ENCODE measurements at places on chromosomes 6 and 20.
A peak's percentile ranks its signal among the peaks of the same experiment; 100 is the strongest.

DNA sequence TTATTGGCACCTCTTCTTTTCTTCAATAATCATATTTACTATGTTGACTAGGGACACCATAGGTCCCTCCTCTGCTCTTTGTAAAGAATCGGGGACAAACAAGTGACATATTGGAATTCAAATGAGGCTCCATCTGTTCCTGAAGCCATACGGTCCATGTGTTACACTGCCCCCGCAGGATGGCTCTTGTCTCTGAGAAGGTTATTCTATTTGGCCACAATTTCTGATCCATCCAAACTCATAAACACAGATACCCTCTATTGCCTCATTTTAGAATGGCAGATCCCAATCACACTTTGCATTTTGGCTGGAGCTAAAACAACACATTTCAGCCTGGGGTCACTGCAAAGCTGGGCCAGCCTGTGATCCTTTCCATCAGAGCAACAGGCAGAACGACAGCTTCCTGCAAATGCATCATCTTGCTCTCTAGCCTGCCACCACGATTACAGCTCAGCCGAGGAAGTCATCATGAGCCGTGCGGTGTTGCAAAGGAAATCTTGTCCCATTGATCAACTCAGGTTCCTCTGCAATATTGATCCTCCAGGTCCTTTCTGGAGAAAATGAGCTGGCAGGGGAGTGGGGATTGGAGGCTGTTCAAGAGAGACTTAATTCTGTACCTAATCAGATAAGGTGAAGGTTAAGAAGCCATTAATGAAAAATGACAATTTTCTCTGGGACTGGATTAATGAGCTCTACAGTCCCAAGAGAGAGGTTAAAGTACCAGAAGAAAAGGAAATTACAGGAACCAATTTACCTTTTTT is 73.1 kb downstream of the AGPAT4 start:
- no peak for DNase-seq

DNA sequence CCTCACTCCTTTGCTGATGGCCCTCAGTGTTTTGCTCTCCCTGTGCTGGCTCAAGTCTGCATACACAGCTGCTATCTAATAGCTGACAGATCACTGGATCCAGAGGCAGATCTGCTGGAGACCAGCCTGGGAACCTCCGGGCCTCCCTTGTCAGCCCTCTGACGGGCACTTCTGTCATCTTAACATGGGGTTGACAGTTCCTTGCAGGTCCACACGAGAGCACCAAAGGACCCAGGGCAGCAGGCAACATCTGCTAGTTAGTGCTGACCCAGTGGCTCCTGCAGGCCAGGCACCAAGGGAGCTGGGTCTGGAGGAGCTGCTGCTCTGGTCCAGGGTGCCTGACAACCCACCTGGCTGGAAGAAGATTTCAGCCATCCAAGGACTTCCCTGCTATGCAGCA is 208.1 kb downstream of the UST start:
- DNase-seq = no peak

- DNase-seq = no peak
Observed at GRCh38 chr6:129472239-129472638, 237.7 kb downstream of the ARHGAP18 start.

DNA sequence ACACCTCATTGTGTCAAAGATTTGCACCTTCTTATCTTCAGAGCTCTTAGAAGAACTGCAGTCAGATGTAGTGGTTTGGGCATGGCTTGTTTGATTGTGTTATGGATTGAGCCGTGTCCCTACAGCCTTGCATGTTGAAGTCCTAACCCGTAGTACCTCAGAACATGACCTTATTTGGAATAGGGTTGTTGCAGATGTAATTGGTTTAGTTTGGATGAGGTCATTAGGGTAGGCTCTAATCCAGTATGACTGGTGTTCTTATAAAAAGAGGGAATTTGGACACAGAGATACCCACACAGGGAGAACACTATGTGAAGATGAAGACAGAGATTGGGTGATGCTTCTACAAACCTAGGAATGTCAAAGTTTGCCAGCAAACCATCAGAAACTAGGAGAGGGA is 35.4 kb upstream of the PHACTR2 start:
- DNase-seq = no peak

DNA sequence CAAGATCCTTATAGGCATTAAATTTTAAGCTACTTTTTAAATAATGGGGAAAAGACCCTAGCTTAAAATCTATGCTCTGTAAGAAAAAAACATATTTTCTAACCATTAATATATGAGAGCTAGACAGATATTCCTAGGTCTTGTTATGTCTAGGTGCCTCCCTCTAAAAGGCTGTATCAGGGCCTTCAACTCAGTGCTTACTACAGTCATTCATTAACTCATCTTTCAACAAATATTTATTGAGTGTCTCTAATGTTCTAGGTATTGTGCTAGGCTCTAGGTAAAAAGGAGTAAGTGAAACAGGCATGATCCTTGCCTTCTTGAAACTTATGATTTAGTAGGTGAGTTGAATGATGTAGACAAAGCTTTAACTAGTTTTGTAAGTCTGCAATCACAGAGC is 6.4 kb upstream of the STX11 start:
- no peak for DNase-seq

DNA sequence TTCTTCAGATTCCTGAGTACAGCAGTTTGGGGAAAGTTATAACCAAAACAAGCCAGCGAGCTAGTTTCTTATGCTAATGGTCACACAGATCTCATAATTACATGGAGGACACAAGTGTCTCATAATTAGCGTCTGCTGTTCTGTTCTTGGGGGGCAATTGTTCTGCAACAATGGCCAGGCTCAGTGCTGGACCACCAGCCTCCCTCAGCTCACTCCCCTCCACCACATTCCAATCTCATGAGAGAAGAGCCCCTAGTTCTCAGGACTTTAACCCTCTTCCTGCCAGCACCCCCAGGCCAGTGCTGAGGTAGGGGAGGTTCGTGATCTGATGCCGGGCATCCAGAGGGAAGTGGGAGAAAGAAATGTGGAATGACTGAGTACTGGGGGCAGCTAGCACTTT is 20.2 kb upstream of the TOX2 start:
- no peak for DNase-seq

DNA sequence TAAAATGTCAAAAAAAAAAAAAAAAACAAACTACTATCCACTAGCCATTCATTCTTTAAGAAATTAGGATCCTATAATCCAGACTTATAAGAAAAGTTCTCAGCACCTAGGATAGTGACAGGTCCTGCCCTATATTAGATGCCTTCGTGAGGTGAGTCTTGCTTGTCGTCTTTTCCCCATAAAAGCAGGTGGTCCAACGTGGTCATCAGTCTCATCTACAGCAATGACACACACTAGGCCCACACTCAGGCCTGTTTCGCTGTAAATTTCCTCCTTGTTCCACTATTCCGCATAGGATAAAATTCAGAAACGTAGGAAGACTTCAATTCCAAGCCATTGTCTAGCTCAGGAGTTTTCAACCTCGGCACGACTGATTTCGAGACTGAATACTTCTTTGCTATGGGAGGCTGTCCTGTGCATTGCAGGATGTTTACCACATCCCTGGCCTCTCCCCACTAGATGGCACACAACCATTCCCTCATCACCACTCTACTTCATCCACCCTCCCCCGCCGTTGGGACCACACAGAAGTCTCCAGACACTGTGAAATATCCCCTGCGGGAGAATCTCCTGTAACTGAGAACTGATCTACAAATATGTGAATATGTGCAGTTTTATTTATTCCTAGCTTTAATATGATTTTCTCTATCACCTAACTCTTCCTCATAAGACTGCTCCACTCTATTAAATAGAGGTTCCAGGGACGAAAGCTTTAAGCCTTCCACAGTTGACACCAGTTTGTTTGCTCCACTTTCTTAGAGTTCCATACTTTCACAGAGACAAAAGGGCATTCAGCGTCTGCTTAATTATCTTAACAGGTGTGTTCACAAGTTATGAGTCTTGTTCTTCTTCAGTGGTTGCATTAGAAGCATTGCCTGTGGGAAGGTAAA is 346.3 kb downstream of the BMP2 start:
- DNase-seq = peak; percentile 54

DNA sequence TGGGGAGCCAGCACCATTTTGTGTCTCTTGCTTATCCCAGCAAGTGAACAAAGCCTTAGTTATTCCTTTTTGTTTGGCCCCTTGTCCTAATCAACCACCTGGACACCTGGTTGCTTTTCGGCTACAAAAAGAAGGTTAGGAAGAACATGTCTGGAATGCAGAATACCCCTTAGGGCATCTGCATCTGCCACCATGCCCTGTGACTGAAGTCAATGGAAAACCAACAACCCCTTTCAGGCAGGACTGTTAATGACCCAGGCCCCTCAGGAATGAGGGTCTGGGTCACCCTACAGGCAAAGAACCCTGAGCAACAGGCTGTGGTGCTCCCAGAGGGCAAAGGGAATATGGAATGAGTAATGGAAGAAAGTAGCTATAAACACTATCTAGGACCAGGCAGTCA is 78.5 kb downstream of the PDE10A start:
- DNase-seq = no peak

DNA sequence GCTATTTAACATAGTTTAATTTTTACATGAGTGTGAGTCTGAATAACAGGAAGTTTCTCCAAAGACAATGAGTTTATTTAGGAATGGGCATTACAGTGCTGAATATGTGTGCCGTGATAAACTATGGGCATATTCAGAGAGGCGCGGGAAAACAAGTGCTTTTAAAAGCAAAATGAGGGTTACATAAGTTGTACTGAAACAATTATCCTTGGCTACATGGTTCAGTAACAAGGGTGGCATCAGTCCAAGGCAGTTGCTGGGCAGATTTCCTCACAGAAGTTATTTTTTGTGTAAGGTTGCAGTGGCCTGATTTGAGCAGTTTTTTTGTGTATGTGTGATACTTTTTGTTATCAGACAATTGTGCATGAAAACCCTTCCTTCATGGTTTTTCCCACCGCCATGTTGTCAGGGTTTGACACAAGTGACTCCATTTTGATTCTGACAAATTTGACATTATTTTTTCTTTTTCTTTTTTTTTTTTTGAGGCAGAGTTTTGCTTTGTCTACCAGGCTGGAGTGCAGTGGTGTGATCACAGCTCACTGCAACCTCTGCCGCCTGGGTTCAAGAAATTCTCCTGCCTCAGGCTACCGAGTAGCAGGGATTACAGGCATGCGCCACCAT is 22.3 kb upstream of the PXDC1 start:
- no peak for DNase-seq

DNA sequence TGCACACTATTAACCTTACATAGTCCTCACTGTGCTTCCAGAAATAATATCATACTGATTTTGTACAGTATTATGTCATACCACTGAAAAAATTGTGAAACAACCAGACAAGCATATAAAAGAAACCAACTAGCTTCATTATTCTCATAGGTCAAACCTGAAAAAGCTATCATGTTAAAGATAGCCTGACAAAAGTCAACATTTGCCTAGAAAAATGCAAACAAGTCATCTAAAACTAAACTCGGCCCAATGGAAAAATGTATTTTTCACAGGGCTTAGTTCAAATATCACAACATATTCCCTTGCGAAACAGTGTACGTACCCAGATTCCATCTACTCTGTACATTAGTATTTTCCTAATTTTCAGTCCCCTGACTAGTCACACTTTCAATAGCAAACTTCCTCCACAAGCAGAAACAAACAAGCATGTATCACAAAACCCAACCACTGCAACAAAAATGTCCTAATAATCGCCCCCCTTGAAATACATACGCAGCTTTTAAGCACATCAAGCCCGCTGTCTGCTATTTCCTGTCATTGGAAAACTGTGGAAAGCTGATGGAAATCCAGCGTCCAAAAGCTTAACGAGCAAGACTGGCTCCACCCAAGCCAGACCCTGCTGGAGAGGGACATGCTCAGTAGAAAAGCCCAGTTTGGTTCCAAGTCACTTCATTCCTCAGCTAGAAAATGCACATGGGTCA is 93.1 kb downstream of the EPB41L2 start:
- DNase-seq = no peak

DNA sequence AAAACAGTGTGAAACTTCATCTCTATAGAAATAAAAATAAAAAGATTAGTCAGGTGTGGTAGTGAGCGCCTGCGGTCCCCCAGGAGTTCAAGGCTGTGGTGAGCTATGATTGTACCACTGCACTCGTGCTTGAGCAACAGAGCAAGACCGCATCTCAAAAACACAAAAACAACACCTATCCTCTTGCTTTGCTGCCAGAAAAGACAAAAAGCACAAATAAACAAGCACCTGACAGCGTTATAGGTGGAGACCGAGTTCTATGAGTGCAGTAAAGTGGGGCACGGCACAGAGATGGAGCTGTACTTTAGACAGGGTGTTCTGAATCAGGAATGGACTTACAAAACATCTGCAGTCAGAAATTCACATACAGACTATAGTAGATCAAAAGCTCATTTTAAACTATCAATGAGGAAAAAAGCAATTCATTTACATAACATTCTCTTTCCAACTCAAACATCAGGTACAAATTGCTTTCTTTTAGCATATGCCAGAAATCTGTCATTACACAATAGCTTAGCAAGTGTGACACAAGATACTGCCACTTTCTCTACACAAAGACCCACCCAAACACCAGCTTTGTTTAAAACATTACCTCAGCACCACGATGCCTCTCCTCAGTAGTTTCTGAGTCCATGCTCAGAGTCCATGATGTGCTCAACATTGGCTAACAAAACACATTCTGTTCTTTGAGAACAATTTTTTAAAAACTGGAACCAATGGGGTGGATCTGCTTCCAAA is 10.1 kb downstream of the EZR start:
- DNase-seq = no peak

DNA sequence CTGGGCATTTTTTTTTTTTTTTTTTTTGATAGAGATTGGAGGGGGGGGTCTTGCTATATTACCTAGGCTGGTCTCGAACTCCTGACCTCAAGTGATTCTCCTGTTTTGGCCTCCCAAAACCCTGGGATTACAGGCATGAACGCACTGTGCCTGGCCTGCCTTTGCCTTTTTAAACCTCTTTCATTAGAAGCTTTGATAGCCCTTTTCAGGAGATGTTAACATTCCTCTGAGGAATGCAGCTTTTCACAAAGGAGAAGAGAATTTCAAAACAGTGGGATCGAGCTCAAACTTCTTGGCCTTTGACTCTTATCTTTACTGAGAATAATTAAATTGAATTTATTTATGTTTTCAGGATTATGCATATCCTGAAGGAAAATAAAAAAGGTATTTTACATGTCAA is 31.3 kb downstream of the SLC26A8 start:
- no peak for DNase-seq

GRCh38 chr6:137882225-137882961 is 15.3 kb downstream of the TNFAIP3 start:
- DNase-seq = peak; percentile 85

DNA sequence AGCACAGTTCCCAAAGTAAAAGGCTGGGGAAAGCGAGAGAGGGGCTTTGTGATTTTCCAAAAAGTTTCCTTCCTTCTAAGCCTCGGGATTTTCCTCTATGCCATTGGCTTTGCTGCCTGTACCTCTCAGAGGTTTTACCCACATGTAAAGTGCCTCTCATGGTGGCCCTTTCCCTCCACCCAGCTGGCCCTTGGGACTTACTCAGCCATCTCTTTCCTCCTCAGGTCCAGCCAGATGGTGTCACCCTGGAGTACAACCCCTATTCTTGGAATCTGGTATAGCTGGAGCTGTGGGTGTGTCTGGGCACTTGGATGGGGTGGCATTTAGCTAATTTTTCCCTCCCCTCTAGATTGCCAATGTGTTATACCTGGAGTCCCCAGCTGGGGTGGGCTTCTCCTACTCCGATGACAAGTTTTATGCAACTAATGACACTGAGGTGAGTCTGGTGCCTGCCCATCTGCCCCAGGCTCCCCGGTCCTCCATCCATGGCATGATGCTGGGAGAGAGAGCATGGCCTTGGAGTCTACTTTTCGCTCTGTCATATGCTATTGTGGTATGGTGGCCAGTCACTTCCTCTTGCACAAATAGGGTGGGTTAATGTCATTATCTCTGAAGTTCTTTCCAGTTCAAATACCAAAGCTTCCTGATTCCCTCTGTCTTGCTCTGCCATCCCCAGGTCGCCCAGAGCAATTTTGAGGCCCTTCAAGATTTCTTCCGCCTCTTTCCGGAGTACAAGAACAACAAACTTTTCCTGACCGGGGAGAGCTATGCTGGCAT is 1.1 kb downstream of the CTSA start:
- DNase-seq = peak; percentile 72
